ENCODE measurements at places on chromosomes 12 and 14.

GRCh38 chr14:61456720-61457119 lies 135.3 kb downstream of the PRKCH start:
- peak; percentile 59 for DNase-seq

DNA sequence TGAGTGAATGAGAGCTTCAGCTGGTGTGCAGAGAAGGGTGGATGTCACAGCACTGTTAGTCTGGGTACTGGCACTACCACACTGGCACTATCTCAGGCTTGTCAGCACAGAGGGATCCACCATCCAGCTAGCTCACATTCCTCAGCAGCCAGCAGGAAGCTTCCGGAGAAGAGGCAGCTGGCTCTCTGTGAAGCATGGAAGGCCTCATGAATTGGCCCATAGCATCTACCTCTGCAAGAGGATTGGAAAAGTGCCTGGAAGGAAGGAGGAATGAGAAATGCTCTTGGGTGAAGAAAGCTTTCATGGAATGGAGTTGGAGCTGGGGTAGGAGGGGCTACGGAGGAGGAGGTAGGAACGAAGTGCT lies 9.9 kb downstream of the KRT83 start:
- DNase-seq: peak; percentile 16

GRCh38 chr12:130683080-130683479 lies 33.0 kb downstream of the RIMBP2 start:
- DNase-seq: no peak

- no peak for DNase-seq
These were observed 33.6 kb downstream of the HCAR2 start for GRCh38 chr12:122669397-122670070.

DNA sequence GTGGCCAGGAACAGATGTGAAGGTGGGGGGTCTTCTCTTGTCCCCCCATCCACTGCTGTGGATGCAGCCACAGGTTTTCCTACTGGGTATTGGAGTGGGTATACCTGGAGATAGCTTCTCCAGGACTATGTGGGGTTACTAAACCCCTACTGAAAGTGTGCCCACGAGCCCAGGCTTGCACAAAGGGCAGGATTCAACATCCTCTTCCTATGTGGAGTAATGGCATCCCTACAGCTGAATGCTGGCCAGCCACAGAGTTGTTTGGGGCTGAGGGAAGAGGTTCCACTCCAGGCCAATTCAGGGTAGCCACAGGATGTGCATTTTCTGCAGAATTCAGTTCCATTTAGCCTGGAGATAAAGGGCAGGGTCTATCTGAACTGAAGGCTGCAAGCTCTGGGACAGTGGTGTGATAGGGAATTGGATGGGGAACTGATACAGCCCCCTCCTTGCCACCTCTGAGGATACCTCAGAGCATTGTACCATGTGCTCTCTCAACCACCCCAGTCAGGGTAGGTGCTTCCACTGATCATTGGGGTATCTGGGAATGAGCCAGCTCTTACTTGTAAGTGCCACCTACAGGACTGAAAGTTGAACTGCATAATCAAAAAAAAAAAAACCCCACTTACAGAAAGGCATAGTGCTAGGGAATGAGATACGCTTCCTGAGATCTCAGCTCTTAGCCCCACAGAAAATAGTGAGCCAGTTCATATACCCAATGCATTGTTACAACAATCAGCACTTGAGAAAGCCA lies 187.1 kb downstream of the KITLG start:
- DNase-seq: no peak

GRCh38 chr12:45170456-45171042 lies 45.3 kb upstream of the ANO6 start:
- peak; percentile 87 for DNase-seq

DNA sequence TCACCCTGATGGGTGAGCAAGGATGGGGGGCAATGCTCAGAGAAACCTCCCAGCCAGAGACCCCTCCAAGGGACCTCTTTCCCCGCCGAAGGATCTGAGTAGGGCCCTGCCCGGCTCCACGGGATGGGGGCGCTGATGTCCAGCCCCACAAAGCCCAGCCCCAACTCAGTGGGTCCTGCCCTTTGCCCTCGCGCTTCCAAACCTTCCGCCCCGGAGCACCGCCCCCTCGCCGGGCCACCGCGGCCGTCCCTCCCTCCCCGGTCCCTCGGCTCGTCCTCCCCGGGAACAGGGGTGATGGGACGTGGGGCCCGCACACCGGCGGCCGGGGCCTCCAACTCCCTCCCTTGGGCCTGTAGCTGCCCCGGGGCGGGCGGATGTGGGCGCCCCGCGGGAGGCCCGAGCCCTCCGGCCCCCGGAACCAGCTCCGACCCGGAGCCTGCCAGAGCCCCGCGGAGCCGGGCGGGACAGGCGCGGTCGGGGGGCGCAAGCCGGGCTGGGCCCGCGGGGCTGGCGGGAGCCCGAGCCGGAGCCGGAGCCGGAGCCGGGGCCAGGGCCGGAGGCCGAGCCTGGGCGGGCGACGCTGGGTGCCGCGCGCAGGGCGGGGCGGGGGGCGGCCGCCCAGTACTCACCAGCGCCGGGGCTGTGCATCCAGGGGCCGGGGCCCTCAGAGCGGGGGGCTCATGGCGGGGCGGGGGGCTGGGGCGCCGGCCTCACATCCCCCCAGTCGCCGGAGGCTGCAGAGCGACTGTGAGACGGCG lies 386 bp downstream of the HDAC7 start:
- DNase-seq: peak; percentile 55

DNA sequence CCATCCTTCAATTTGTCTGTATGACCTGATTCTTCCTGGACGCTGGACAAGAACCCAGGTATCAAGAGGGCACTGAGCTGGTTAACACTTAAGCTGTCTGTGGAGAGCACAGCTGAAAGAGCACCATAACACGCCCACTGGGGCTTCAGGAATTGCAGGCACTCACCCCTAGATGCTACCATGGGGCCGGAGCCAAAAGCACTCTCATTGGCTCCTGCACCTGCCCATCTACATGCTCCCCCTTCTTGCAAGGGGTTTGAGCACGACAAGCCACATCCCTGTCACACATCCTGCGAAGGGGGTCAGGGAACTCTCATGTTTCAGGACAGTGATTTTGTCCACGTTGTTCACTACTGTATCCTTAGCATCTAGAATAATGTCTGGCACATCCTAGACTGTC lies 35.1 kb upstream of the TBC1D15 start:
- no peak for DNase-seq

DNA sequence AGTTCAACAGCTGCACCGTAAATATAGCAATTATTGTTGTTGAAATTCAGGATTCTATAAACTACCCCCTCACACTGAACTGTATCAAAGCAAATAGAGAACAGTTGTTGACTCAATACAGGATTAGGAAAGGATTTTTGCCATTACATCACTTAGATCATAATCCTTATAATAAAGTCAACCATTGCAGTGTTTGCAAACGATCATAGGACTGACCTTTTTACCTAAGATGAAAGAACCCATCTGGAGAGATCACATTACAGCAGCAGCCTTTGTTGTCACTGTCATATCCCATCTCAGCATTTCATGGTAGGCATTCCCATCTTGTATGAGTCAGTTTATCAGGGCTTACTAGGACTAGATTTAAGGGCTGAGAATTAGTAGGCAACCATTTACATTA lies 96.1 kb downstream of the IPO8 start:
- DNase-seq: peak; percentile 65

- no peak for DNase-seq
These were observed 129.3 kb upstream of the RASSF8 start for GRCh38 chr12:25829192-25829591.

- DNase-seq: no peak
These were observed 239.7 kb downstream of the TRHDE start for GRCh38 chr12:72511906-72512305.
